ENCODE measurements at places on chromosomes 12 and 14. TPM values are rescaled to one million over a fixed set of nuclear protein-coding genes. Genes with fewer than 3 reads are reported as not detected.
A peak's percentile ranks its signal among the peaks of the same experiment; 100 is the strongest.

- no peak overlapping the region for H3K4me3 ChIP-seq
- no peaks in the 10 kb centered on the region for H3K4me1 ChIP-seq
- no peaks in the 10 kb centered on the region for H3K36me3 ChIP-seq
- no peak overlapping the region for H3K27ac ChIP-seq
Measured at GRCh38 chr14:85010186-85010585, 519.8 kb upstream of the FLRT2 start.

Gene MYBPC1
- not detected for total RNA-seq

- peak; percentile 29 for DNase-seq
- H3K27me3 ChIP-seq, result no peaks in the 10 kb centered on the region
- H3K4me1 ChIP-seq, result peaks cover 58% of the 10 kb centered on the region
Measured at GRCh38 chr12:104694711-104695110, 238.0 kb downstream of the CHST11 start.

DNA sequence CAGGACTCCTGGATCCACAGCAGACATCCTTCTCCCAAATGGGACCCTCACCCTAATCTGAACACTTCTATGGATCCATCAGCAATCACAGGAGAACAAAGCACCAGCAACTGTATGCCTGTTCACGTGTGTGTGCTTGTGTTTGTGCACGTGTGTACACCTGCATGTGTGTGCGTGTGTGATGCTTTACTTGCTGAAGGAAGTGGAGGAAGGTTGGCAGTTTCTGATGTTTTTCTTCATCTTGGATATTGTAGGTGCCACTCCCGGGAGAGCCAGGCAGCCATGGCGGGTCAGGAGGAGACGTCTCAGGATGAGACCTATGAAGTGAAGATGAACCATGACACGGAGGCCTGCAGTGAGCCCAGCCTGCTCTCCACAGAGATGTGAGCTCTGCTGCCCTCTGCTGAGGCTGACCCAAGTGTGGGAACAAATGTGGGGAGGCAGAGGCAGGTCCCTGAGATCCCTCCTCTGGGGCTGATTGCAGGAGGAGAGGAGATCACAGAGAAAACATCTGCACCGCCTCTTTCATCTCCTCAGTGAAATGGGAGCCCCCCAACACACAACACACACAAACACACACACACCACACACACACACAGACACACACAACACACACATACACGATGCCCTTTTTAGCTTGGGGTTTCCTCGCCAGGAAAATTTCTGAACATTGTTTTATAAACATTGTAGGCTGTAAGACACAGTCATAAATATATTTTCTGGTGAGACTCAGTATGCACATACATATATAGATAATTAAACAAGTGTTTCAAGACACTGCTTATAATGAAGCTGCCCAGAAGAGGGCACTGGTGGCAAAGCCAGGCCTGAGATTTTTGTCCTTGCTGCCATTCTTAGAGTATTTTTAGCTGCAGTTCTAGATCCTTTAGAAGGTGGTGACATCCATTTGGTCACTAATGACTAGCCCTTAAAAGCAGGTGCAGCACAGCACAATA is 112.2 kb upstream of the FKBP4 start:
- H3K36me3 ChIP-seq, result no peaks in the 10 kb centered on the region
- DNase-seq, result peak; percentile 71
- no peak overlapping the region for H3K4me3 ChIP-seq

Gene RNASE7
- not detected for total RNA-seq

DNA sequence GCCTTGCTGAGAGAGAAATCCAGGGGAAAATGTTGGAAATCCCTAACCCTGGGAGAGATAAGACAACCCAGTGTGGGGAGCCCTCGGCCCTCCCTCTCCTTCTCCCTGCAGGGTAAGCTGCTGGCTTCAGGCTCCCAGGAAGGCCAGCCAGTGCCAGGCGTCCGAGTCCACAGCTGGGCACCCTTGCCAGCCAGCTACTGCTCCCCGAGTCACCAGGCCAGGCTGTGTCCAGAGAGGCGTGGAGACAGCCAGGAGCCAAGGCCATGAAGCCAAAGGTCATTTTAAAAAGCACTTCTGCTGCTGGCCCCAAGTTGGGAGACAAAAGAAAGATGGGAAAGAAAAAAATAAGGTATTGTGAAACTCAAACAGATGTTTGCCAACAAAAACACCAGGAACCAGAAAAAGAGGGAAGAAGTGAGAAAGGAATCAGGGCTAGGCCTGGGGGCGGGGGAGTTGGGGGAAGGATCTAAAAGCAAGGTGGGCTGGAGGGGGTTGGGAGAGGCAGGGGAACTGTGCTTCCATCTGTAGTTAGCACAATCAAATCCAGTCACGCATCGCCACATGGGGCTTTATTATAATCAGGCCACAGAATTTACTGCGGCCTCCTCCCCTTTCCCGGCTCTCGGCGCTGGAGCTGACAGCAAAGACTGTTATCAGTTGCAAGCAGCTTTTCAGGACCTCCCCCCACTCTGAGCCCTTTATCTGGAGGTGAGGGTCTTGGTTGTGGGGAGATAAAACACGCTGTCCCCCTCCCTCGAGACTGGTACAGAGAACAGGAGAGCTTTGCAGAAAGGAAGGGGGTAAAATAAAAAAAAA is 33.5 kb downstream of the RBM19 start:
- peaks cover 2% of the 10 kb centered on the region for H3K4me1 ChIP-seq
- no peak overlapping the region for H3K4me3 ChIP-seq
- H3K27ac ChIP-seq, result no peak overlapping the region
- H3K36me3 ChIP-seq, result peaks cover 39% of the 10 kb centered on the region
